ENCODE measurements at places on chromosomes 16 and 17. TPM values are rescaled to one million over a fixed set of nuclear protein-coding genes. Genes with fewer than 3 reads are reported as not detected.

GRCh38 chr16:28204204-28204603, 7.6 kb downstream of the XPO6 start:
- no peaks in the 10 kb centered on the region for H3K27me3 ChIP-seq
- DNase-seq: peak; percentile 34
- H3K4me3 ChIP-seq: no peak overlapping the region
- peaks cover 25% of the 10 kb centered on the region for H3K4me1 ChIP-seq
- H3K36me3 ChIP-seq: peaks cover 16% of the 10 kb centered on the region
- H3K27ac ChIP-seq: no peak overlapping the region

Gene CCL16
- total RNA-seq: not detected

Gene SLC5A2
- total RNA-seq: not detected

- H3K36me3 ChIP-seq: peaks cover 3% of the 10 kb centered on the region
- peak; percentile 48 for DNase-seq
- no peak overlapping the region for H3K27ac ChIP-seq
- H3K4me1 ChIP-seq: peaks cover 14% of the 10 kb centered on the region
Measured at GRCh38 chr17:7754656-7755055, 37.1 kb downstream of the DNAH2 start.

- no peak overlapping the region for H3K4me3 ChIP-seq
- DNase-seq: no peak
- H3K36me3 ChIP-seq: peaks cover 2% of the 10 kb centered on the region
- peaks cover 69% of the 10 kb centered on the region for H3K4me1 ChIP-seq
- no peaks in the 10 kb centered on the region for H3K27me3 ChIP-seq
Measured at GRCh38 chr17:14843086-14843795, 421.9 kb downstream of the PMP22 start.

Measured in chondrocyte (in vitro differentiated cells).